ENCODE measurements at places on chromosomes 4 and X. TPM values are rescaled to one million over a fixed set of nuclear protein-coding genes. Genes with fewer than 3 reads are reported as not detected.

CXCL11 gene
- not detected for polyA plus RNA-seq

FAM47A gene
- polyA plus RNA-seq, result not detected

- no peak for DNase-seq
- H3K36me3 ChIP-seq, result no peaks in the 10 kb centered on the region
- peaks cover 16% of the 10 kb centered on the region for H3K4me1 ChIP-seq
- no peak overlapping the region for H3K4me3 ChIP-seq
- H3K27ac ChIP-seq, result peak overlapping the region; percentile 21
- H3K27me3 ChIP-seq, result no peaks in the 10 kb centered on the region
Measured at GRCh38 chrX:21955403-21956189, 15.1 kb downstream of the SMS start.

- H3K27me3 ChIP-seq, result no peaks in the 10 kb centered on the region
- H3K36me3 ChIP-seq, result no peaks in the 10 kb centered on the region
- no peaks in the 10 kb centered on the region for H3K4me1 ChIP-seq
- DNase-seq, result no peak
- no peak overlapping the region for H3K27ac ChIP-seq
Measured at GRCh38 chr4:102405821-102406401, 60.6 kb upstream of the SLC39A8 start.

- no peak overlapping the region for H3K4me3 ChIP-seq
- H3K27me3 ChIP-seq, result no peaks in the 10 kb centered on the region
- H3K27ac ChIP-seq, result peak overlapping the region; percentile 66
- no peaks in the 10 kb centered on the region for H3K36me3 ChIP-seq
- DNase-seq, result no peak
Measured at GRCh38 chr4:26420913-26421312, 69.4 kb downstream of the CCKAR start.

- DNase-seq, result no peak
- H3K36me3 ChIP-seq, result no peaks in the 10 kb centered on the region
- H3K4me3 ChIP-seq, result no peak overlapping the region
- no peaks in the 10 kb centered on the region for H3K27me3 ChIP-seq
- no peak overlapping the region for H3K27ac ChIP-seq
Measured at GRCh38 chr4:156638925-156639605, 332.5 kb downstream of the PDGFC start.

DNA sequence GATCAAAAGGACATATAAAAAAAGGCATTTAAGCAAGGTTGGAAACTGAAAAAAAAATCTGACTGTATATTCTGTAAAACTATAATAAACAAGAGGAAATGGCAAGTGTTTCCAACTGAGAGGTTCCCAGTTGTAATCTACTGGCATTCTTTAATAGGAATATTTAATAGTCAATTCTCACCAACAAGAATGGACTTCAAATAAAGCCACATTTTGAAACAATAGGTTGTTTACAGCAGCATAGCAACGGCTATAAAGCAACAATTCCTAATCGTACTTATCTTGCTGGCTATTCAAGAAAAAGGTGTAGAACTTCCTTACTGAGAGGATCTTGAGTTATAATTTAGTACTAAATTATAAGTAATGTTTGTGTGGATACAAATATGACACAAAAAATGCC, 75.5 kb downstream of the VEGFC start:
- no peak for DNase-seq
- H3K4me1 ChIP-seq, result no peaks in the 10 kb centered on the region
- H3K36me3 ChIP-seq, result no peaks in the 10 kb centered on the region

- no peaks in the 10 kb centered on the region for H3K36me3 ChIP-seq
- H3K4me3 ChIP-seq, result no peak overlapping the region
- H3K27ac ChIP-seq, result no peak overlapping the region
- no peaks in the 10 kb centered on the region for H3K27me3 ChIP-seq
- no peak for DNase-seq
- H3K4me1 ChIP-seq, result no peaks in the 10 kb centered on the region
Measured at GRCh38 chrX:112961981-112962380, 121.3 kb upstream of the AMOT start.
